GM13976 (cell line): ENCODE measurements at places on chromosomes 2 and 18.

DNA sequence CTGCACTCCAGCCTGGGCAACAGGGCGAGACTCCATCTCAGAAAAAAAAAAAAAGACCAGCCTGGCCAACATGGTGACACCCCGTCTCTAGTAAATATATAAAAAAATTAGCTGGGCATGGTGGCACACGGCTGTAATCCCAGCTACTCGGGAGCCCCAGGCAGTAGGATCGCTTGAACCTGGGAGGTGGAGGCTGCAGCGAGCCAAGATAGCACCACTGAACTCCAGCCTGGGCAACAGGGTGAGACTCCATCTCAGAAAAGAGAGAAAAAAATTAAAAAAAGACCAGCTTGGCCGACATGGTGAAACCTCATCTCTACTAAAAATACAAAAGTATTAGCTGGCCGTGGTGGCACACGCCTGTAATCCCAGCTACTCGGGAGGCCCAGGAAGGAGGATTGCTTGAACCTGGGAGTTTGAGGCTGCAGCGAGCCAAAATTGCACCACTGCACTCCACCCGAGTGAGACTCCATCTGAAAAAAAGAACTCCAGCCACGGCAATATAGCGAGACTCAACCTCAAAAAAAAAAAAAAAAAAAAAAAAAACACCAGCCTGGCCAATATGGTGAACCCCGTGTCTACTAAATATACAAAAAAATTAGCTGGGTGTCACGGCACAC, 346.1 kb upstream of the PLGLB2 start:
- DNase-seq: no peak

- DNase-seq: no peak
These were observed 31.9 kb upstream of the CPS1 start for GRCh38 chr2:210524533-210524932.

- peak; percentile 52 for DNase-seq
These were observed 536 bp downstream of the ELP2 start for GRCh38 chr18:36130039-36130831.

- no peak for DNase-seq
These were observed 153.0 kb downstream of the ZFP36L2 start for GRCh38 chr2:43073401-43073825.

GRCh38 chr18:74868461-74868860, 270.8 kb downstream of the ZNF407 start:
- DNase-seq: no peak

DNA sequence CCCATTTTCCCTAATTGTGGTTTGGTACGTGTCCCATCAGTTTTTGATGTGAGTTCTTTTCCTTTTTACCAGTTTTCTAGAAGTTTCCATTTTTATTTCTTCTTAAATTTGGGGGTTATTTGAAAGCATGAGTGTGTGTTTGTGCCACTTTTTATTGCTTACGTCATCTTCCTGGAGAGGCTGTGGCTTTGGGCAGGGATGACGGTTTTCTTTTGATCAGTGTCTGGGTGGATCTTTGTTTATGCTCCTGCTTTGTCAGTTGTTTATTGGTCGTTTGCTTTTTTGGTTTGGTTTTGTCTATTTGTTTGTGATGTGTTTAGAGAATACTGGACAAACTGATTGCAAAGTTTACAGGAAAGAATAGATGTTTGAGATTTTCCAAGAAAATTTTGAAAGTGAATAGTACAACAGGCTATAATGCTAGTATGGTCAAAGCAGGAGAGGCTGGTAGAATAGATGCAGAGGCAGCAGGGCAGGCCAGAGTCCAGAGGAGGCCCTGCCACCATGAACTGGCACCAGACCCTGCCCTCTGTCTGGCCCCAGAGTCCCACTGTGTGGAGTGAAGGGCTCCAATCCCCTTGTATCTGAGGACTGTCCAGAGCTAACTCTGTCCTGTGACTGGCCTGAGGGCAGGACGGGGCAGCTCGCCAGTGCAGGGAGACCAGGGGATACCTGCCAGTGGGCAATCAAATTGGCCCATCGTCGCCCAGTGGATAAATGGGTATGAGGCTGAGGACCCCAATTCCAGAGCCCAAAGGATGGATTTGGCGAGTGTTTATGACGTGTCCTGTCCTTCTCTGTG, 23.4 kb upstream of the SNED1 start:
- no peak for DNase-seq

DNA sequence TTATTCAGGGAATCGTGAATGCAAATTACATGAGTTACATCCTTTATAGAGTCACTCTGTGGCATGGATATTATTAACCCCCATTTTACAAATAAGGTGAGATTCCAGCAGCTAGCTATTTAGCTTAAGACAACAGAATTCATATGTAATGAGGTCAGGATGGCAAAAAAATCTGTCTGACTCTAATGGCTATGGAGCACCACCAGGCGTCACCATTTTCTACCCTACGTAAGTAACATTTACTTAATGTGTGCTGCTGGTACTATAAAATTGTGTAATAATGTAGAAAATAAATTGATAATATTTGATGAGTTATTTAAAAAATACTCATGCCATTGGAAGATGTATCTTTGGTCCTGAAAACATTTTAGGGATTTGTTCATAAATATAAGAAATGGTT, 2040.1 kb upstream of the LRRTM1 start:
- DNase-seq: no peak

GRCh38 chr2:130821867-130822266, 14.8 kb upstream of the ARHGEF4 start:
- DNase-seq: no peak

DNA sequence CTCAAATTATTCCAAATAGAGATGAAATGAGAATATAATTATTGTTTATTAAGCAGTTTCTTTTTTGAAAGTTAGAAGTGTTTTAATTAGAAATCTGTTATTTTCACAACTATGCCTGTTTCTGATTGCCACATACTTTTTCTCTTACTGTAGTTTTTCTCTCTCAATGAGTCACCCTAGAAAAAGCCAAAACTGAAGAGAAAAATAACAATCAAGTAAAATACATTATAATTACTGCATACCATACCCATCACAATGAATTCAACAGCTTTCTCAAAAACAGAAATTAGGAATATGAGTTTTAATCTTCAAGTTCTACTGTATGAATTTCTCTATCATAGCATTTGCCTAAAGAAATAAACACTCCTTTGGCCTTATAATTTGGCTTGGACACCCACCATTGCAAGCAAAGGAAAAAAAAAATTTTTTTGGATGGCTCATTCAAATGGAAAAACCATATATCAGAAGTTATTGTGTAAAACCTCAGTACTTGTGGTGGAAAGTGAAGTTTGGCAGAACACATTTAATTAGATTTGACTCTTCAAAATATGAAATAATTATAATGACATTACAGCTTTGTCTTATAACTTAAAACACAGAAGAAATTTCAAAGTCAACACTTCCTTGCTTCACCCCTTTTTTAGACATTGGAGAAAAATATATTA, 138.5 kb downstream of the DYM start:
- DNase-seq: no peak
